ENCODE measurements at places on chromosomes 12 and 14.

- DNase-seq, result no peak
These were observed 13.6 kb downstream of the SFSWAP start for GRCh38 chr12:131724534-131724933.

DNA sequence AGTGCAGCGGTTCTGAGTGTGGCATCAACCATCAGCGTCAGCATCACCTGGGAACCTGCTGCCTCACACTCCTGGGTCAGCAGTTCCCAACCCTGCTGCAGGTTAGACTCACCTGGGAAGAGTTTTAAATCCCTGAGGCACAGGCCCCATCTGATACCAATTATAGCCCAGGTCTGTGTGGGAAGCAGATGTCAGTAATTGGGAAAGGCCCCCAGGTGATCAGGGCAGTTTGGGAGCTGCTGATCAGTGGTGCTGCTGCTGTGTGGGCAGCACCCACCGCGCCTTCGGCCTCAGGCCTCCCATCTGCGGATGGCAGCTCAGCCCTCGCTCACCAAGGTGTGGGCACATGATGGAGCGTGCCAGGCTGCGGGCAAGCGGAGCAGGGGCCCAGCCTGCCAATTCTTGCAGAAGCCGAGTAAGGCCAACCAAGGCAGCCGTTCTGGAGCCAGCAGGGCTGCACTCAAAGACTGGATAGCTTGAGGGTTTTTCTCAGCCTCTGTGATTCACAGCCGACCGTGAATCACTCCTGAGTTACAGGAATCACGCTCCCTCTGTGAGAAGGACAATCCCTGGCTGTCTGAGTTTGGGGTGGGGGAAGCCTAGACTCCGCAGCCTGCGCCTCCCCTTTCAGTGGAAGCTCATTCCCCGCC, 155.6 kb upstream of the SFSWAP start:
- DNase-seq, result no peak

DNA sequence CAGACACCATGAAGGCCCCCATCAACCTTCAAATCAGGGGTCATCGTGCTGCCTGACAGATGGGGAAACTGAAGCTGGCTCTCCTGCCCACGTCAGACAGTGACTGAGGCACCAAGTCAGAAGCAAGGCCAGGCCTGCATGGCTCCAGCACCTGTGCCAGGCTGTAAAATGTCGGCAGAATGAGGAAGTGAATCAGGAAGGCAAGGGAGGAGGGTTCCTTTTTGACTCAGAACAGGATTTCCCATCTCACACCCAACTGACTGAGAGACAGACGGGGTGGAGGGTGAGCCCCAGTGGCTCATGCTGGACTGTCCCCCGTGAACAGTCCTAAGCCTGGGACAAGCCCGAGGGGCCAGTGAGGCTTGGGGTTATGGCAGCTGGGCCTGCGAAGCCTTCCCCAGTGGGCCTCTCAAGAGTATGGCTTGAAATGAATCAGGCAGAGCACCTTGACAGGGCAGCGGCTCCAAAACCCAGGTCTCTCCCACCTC, 20.9 kb downstream of the SYNE3 start:
- no peak for DNase-seq

- DNase-seq, result no peak
These were observed 58.2 kb downstream of the ALG10B start for GRCh38 chr12:38374751-38375150.

GRCh38 chr14:28765169-28765830, 1.3 kb upstream of the FOXG1 start:
- DNase-seq, result no peak

DNA sequence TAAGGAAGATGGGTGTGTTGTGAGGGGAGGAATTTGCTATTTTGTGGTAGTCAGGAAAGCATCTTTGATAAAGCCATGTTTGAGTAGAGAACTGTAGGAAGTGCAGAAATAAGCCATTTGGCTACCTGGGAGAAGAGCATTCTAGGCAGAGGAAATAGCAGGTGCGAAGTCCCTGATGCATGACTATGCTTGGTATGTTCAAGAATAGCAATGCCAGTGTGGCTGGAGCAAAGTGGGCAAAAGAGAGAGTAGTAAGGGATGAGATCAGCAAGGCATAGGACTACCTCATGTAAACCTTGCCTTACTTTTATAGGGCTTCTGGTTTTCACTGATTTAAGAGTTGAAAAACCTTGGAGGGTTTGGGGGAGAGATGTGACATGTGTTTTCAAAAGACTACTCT, 365.5 kb upstream of the GARIN6 start:
- no peak for DNase-seq

DNA sequence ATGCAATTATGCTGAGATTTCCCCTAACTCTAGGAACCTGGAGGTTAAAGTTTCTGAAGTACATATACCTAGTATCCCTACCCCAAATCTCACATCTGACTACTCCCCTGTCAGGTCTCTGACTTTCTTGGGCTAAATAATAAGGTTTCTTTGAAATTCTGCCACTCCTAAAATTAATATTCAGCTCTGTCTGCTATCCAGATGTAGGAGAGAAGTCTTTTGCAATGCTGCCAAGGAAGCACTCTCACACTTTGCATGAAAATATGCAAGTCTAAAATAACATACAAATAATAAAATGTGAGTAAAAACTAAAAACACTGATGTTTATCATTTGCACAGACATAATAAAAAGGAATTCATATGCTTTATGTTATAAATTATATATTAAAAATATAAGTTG, 196.9 kb upstream of the LRFN5 start:
- DNase-seq, result no peak
